Endodermal cell (in vitro differentiated cells): ENCODE measurements at places on chromosomes 3 and 15.

DNA sequence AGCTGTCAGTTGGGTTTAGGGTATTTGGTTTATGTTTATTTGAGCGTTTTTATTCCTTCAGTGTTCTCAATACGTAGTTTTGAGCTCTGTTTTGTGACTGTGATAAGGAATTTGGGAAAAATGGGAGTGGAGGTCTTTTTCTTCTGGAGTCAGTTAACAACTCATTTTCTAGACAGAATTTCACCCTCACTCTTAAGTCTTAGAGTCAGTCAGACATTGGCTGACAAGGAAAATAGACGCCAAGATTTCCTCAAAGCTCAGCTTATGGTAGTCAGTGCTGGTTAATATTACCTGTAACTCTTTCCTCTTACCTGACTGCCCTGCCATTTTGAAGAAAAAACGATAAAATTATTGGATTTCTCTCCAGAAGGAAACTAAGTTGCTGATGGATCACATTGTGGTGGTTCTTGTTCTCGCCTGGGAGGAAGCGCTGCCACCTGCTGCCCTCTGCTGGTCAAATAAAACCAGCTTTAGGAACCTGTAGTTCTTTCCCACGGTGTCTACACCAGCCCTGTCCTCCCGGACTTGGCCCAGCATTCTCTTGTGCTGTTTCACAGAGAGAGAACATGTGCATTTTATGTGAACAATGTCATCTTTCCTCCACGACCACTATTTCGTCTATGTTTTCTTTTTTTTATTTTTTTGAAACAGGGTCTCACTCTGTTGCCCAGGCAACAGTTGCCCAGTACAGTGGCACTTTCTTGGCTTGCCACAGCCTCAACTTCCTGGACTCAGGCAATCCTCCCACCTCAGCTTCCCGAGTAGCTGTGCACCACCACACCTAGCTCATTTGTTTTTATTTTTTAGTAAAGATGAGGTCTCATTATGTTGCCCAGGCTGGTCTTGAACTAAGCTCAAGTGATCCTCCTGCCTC lies 41.4 kb upstream of the UMPS start:
- peak; percentile 93 for DNase-seq

- DNase-seq = no peak
Observed at GRCh38 chr15:50145451-50145872, 26.4 kb upstream of the ATP8B4 start.

- DNase-seq = no peak
Observed at GRCh38 chr3:53729159-53729558, 117.1 kb downstream of the CHDH start.

DNA sequence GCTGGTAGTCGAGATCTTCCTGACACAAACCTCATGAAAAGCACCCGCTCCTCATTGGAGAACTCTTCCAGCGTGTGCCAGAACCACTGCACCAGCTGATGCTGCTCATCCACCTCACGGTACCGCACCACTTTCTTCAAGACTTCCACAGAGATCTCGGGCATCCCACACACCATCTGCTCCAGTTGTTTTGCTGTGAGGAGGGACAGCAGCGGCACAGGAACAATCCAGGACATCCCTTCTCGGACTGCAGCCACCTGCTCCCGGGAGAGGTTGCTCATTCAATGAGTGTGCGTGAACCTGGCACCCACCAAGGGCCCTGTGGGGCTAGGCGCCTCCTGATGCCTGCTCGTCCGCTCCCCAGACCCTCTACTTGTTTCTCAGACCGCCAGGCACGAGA lies 15.1 kb downstream of the FBXL22 start:
- no peak for DNase-seq

DNA sequence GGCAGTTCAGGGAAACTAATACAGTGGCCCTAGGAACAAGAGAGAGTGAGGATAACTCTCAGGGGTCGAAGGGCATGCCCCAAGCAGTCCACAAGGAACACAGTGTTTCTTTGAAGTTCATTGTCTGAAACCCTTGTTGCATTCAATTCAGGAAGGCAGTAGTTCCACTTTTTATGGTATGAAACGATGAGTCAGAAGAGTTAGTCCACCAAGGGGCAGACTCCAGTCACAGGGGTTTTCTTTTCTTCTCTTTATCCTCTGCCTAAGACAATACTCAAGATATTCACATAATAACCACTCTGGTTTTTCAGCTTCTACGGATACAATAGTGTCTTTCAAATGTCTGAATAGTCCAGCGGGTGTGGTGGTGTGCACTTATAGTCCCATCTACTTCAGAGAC lies 23.7 kb upstream of the TICRR start:
- DNase-seq = no peak

DNA sequence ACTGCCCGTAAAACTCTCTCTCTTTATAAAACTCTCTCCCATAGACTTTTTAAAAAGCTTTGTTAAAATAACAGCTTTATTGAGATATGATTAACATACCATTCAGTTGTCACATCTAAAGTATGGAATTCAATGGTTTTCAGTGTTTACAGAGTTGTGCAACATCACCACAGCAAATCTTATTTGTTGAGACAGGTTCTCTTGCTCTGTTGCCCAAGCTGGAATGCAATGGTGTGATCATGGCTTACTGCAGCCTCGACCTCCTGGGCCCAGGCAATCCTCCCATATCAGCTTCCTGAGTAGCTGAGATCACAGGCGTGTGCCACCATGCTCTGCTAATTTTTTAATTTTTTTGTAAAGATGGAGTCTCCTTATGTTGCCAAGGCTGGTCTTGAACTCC lies 35.9 kb upstream of the TRAK1 start:
- DNase-seq = no peak

- DNase-seq = peak; percentile 91
Observed at GRCh38 chr3:134937256-134938028, 142.4 kb downstream of the EPHB1 start.

DNA sequence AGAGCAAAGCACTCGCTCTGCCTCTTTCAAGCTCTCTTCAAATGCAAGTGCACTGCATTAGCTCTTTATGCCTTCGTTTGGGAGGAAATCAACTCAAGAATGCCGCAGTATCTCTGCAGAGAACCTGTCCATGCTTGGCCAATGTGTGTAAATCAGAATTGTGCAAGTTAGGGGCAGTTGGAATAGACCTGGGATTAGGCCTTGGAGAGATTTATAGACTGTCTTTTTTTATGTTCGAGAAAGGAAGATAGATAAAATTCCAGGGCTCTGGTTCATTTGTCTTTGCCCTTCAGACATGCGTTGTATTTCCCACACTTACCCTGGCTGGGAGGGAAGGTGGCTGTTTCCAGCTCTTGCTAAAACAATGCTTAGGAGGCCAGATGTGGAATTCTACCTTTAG lies 163.7 kb downstream of the MOBP start:
- DNase-seq = no peak

- no peak for DNase-seq
Observed at GRCh38 chr15:74165461-74165860, 8.0 kb upstream of the ISLR start.

GRCh38 chr15:67833710-67834511 lies 5.9 kb downstream of the RNU6-1 start:
- peak; percentile 87 for DNase-seq

DNA sequence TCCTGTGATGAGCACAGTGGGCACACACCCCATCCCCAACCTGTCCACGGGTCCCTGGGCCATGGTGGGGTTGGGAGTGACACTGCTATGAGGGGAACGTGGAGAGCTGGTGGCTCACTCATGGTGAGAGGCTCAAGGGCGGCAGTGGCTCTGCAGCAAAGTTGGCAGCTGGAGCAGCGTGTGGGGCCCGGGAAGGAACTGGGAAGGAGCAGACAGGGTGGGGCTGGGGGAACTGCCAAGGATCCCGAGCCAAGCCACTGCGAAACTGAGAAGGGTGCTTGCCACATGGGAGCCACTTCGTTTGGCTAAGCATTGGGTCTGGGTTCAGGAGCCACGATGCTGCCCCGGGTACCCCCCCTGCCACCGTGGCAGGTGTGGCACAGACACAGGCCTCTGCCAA lies 80.1 kb downstream of the SNRK start:
- no peak for DNase-seq

GRCh38 chr3:99313485-99313884 lies 324.9 kb upstream of the COL8A1 start:
- DNase-seq = no peak

GRCh38 chr3:13420831-13421765 lies 976 bp upstream of the NUP210 start:
- peak; percentile 65 for DNase-seq
